ENCODE measurements at places on chromosomes 4 and X. TPM values are rescaled to one million over a fixed set of nuclear protein-coding genes. Genes with fewer than 3 reads are reported as not detected.

CDS1 gene
- 0.59 TPM for total RNA-seq

PDCL2 gene
- not detected for total RNA-seq

MAGEA9B gene
- total RNA-seq, result not detected

KIF4A gene
- 11.1 TPM for total RNA-seq

SMIM43 gene
- not detected for total RNA-seq

OTC gene
- not detected for total RNA-seq

- no peak for DNase-seq
Measured at GRCh38 chrX:40933706-40934425, 151.4 kb upstream of the USP9X start.

GRCh38 chr4:6178757-6179156 is 21.6 kb downstream of the JAKMIP1 start:
- DNase-seq, result no peak

SETD7 gene
- 38.9 TPM for total RNA-seq

ZAR1 gene
- total RNA-seq, result not detected

DNA sequence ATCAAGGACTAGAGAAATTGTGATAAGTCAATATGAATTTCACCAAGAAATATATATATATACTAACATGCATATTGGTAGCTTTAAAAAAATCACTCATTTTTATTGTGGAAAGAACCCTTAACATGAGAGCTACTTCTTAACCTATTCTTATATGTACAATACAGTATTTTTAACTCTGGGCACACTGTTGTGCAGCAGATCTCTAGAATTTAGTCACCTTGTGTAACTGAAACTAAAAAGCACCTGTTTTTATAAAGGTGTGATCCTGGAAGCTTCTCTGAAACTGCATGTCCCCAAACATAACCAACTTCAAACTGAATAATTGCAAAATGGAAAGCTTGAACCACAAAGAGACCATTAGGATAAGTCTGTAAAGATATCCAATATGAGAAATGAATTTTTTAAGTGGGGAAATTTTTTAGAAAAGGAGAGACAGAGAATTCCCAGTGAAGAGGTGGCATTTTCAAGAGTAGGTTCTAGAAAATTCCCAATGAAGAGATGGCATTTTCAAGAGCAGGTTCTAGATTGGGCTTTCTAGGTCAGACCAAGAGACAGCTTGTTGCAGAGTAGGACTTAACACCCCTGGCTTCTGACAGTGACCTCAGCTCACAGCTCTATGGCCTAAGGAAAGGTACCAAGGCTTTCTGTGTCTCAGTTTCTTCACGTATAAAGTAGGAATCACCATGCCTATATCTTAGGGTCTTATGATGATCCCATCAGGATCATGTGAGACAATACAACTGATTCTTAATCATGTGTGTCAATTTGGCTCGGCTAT is 22.0 kb upstream of the PPARGC1A start:
- no peak for DNase-seq

ASB12 gene
- total RNA-seq, result 0.35 TPM

CPXCR1 gene
- total RNA-seq, result not detected
